ENCODE measurements at places on chromosomes 11 and 22.

- DNase-seq = no peak
These were observed 537.4 kb upstream of the B3GAT1 start for GRCh38 chr11:134949121-134950090.

GRCh38 chr11:77072851-77073327 lies 6.1 kb downstream of the CAPN5 start:
- no peak for DNase-seq

GRCh38 chr11:61926235-61926634 lies 8.9 kb upstream of the RAB3IL1 start:
- DNase-seq = no peak

DNA sequence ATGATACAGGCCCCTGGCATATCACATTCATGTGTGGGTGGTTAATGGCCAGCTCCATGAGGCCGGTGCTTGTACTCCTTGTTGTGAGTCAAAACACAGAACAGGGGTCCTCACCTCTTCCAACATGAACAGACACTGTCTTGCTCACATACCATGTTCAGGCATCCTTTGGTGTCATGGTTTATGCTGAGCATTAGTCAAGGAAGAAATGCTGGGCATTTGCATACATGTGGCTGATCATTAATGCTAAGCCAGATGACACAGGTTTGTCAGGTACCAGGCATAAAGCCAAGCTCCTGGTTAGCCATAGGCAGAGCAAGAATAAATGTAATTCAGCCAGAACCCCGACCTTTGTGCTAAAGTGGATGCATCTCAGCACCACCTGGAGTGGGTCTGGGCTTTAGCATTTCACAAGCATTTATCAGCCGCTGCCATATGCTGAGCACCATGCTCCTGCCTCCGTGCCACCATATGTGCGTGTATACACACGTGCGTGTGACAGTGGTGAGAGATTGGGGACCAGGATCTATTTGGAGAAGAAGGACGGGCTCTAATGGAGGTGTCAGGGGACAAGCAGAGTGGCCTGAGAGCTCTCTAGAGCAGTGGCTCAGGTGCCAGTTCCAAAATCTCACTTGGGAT lies 55.0 kb downstream of the MICAL2 start:
- DNase-seq = no peak

- DNase-seq = no peak
These were observed 28.1 kb downstream of the IGSF9B start for GRCh38 chr11:133928628-133929059.

- no peak for DNase-seq
These were observed at the start of gene OR2AG2 for GRCh38 chr11:6771926-6772893. Gene OR2AG2, minus strand, starts transcription at chr11:6771976. Its CDS starts 3,019 bp downstream, at chr11:6768957.
